ENCODE measurements at places on chromosomes 2 and 18.

DNA sequence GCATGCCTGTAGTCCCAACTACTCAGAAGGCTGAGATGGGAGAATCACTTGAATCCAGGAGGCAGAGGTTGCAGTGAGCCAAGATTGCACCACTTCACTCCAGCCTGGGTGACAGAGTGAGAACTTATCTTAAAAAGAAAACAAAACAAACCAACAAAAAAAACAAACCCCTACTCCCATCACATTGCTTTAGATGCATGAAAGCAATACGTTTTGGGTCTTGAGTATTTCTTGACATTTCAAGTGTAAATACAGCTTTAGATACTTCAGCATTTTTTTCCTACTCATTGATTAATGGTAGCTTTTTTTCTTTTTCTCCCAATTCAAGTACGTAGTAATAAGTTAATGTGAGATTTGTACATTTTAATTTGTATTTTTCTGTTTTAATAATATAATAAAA is 20.3 kb downstream of the RASGRP3 start:
- no peak for DNase-seq

DNA sequence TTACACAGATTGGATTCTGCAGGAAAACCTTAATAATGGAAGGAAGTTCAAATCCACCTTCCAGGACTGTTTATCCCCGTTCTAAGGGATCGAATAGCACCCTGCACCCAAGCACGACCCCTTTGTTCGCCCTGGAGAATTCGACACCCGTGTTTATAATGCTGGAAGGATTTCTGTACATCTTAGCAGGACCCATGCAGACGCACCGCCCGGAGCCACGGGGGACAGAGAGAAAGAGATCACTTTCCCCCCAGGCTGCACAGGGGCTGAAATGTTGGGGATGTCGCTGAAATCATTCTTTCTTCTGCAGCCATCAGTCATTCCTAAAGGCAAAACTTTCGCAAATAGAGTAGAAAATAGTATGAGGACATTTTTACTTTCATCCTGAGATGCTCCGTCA is 238.7 kb upstream of the SALL3 start:
- no peak for DNase-seq

DNA sequence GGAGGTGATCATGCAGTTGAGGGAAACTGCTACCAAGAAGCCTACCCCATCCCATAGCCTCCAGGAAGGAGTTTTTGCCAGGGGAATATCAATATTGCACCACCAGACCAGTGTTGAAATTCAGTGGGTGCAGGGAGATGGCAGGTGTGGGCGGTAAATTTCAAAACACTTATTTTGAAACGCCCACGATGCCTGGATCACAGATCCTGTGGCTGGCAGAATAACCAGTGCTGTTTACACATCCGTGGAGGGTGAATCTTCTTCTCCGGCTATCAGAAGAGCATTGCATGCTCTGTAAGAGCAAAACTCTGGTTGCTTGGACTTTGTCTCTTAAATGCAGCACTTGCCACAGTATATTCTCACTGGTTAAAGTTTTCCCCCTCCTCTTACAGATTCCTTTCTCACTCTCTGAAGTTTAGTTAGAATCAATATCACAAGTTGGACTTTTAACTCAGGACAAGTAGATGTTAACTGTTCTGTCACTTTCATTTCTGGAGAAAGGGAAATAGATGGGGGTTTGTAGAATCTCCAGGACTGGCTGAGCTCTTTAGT is 70.5 kb upstream of the ZCCHC2 start:
- DNase-seq = no peak

- no peak for DNase-seq
Observed at GRCh38 chr2:10933700-10934225, 22.0 kb downstream of the KCNF1 start.

- no peak for DNase-seq
Observed at GRCh38 chr18:10475654-10476291, 21.3 kb downstream of the APCDD1 start.

DNA sequence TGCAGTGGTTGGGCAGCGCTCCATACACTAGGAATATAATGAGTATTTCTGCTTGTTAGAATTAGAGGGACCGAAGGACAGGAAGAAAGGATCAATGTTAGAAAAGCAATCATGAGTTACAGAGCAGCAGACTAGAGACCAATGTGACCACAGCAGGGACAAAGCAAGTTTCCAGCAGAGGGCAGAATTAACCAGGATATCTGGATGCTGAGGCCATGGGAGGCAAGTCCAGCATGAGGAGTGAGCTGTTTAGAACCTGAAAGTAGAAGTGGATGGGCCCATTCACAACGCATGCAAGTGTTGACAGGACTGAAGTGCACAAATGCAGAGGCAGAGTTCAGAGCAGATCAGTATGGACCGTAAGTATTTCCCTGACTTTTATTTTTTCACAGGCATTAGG is 910.4 kb upstream of the GYPC start:
- no peak for DNase-seq

GRCh38 chr2:96170626-96171025 is 25.4 kb upstream of the DUSP2 start:
- DNase-seq = no peak

GRCh38 chr2:74005786-74006185 is 21.1 kb downstream of the TET3 start:
- no peak for DNase-seq

DNA sequence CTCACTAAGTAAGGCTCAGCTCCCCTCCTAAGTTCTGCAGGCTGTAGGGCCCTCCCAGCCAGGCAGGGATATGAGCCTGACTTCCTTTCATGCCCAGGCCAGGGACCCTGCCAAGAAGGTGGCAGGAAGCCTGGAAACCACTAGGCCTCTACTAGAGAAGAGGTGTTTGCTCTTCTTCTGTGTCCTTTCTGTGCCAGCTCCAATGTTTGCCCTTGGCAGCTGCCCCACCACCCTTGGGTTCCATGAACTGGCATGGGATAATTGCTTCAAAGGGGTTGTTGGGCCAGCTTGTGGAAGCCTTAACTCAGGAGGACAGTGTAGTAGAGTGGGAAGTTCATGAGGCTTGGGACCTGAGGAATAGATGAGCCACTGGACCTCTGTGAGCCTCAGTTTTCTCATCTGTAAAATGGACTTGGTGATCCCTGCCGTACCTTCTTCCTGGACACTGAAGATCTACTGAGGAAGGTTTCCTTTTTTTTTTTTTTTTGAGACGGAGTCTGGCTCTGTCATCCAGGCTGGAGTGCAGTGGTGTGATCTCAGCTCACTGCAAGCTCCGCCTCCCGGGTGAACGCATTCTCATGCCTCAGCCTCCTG is 3.9 kb downstream of the SLC35F6 start:
- no peak for DNase-seq

GRCh38 chr18:48229552-48229981 is 179.6 kb downstream of the ZBTB7C start:
- DNase-seq = no peak

GRCh38 chr2:3986063-3986462 is 282.7 kb downstream of the DCDC2C start:
- no peak for DNase-seq

GRCh38 chr2:84283506-84283905 is 175.6 kb downstream of the SUCLG1 start:
- DNase-seq = no peak

DNA sequence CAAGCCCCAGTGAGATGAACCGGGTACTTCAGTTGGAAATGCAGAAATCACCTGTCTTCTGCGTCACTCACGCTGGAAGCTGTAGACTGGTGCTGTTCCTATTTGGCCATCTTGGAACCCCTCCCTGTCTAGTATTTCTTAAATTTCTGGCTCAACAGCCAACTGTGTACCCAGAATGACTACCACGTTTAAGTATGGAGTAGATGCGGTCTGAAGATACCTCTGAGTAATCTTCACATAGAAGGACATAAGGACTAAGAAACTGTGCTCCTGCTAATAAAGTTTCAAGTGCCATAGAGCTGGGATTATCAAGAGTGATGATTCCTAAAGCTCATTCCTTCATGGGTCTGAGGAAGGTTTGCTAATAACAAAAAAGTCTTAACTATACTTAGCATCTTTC is 20.4 kb downstream of the TRAK2 start:
- no peak for DNase-seq

GRCh38 chr2:238947920-238948710 is 100.2 kb downstream of the TWIST2 start:
- DNase-seq = no peak

GRCh38 chr2:108835040-108835439 is 48.5 kb downstream of the CCDC138 start:
- DNase-seq = no peak

GRCh38 chr2:187942876-187943275 is 348.8 kb upstream of the GULP1 start:
- no peak for DNase-seq

DNA sequence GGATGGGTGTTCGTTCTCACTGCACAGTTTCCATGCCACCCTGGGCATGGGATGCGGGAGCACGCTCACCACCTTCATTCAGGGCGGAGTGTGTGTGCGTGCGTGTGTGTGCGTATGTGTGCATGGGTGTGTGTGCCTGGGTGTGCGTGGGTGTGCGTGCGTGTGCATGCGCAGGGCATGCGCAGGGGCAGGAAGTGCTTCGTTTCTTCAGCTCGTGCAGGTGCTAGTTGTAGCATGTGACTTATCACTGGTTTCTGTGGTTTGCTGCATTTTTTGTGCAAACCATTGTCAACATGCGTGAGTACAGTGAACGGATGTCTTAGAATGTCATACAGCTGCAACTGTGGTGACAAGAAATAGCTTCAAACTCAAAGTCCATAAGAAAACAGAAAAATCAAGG is 179.5 kb downstream of the PTGR3 start:
- DNase-seq = no peak
